ENCODE measurements at places on chromosomes 6 and 20.

GRCh38 chr6:129297592-129297991 is 412.4 kb downstream of the ARHGAP18 start:
- DNase-seq: no peak

GRCh38 chr6:4567141-4567540 is 209.1 kb upstream of the CDYL start:
- DNase-seq: no peak

DNA sequence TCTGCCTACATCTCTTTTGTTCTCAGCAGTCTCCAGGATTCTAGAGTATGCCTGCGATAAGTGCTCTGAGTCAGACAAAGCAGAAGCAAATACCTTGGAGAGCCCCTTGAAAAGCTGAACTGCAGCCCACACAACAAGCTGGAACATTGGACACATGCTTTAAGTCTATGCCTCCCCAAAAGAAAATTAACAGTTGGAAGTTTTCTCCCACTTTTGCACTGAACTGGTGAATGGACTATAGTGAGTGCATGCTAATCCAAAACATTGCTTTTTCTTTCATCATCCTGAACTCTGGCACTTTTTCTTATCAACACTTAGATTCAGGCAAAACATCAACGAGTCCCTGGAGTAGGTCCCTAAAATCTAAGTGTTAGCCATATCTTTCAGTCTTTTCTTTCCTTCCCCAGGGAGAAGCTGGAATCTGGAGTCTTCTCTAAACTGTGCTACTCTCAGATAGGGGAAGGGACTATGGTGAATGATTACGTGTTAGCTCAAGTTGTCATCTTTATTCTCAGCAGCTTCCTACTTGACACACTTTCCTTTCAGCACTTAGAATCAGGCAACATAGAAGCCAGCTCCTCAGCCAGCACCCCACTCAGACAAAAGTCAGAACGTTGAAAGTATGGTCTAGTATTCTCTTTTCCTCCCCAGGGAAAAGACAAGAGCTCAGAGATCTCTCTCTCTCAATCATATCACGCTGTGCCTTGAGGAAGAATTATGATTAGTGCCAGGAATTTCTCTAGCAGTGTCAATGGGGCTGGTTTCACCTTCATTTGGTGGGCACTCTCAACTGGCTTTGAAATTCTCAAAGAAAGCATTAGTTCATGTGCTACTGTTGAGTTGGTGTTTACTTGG is 811.0 kb upstream of the GJE1 start:
- DNase-seq: no peak

GRCh38 chr6:118324116-118324515 is 224.0 kb upstream of the PLN start:
- DNase-seq: no peak

- no peak for DNase-seq
These were observed 43.1 kb upstream of the NEDD9 start for GRCh38 chr6:11275598-11275997.

DNA sequence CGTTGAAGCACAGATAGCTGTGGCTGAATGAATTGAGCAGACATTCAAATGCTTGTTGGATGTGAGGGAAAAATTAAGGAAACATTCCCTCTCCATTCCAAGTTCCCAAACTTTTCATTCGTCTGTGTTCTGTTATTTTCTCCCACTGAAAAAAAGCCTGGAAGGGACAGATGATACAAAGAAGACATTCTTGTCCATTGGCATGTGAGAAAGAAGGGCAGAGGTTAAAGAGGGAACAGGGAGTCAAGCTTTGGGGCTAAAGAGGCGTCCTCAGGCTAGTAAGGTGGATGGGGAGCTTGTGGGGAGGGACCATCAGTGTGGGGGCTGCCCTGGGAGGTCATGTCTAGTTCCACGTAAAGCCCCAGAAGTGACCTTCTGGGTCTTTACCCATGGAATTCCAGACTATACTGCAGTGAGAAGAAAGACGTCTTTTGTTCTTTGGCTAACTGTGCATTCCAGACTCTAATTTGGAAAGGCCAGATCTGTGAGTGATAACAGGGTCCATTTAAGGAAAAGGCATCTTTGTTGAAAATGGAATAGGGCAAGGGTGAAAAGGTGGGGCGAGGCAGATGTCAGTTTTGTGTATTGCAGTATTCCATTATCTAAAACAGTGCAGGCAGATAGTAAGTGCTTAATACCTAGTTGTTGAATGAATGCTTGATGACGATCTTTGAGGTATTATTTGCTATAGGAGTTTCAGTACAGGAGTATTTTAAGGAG is 117.5 kb downstream of the SOX4 start:
- DNase-seq: no peak

DNA sequence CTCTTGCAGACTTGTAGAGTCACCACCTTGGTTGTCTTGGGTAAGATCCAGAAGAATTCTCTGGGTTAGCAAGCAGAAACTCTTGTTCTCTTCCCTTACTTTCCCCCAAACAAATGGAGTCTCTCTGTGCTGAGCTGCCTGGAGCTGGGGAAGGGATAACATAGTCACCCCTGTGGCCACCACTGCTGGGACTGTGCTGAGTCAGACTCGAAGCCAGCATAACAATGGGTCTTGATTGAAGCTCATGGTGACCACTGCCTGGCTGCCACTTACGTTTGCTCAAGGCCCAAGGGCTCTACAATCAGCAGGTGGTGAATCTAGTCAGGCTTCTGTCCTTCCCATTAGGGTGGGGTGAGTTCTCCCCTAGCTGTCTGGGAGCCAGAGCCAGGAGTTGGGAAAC is 15.4 kb upstream of the ERVFRD-1 start:
- no peak for DNase-seq

DNA sequence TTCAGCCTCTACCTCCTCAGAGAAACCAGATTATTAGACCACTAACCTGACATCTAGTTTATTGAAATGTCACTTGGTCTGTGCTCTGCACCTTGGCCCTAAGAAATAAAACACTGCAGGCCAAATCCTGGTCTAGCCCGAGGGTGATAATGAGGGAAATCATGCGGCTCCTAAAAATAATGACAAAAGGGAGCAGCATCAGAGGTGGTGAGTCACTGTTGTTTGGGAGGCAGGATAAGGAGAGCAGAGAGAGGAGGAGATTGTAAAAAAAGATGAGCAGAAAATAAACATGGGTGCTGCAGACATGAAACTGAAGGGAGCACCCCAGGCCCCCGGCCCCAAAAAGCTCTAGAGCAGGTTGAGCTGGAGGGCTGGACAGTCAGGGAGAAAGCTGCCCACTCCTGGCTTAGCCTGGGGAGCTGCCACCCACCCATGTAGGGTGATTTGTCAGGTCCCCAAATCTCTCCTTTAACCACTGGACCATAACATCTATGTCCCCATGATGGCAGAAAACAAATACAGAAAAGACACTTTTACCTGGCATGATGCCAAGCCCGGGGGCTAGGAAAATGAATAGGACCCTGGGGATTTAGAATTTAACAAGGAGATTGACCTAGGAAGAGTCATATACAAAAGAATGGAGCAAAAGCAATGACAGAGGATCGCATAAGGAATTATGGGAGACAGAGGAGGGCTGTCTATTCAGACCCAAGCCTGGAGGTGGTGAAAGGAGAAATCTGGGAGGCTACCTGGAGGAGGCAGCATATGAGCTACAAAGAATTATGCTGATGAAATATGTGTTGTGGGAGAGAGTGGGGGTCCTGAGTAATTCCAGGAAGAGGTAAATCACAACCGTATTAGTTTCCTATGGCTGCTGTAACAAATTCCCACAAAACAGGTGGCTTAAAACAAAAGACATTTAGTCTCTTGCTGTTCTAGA is 103.7 kb downstream of the SNAP25 start:
- no peak for DNase-seq

- no peak for DNase-seq
These were observed 41.1 kb upstream of the OSTM1 start for GRCh38 chr6:108115598-108116058.

DNA sequence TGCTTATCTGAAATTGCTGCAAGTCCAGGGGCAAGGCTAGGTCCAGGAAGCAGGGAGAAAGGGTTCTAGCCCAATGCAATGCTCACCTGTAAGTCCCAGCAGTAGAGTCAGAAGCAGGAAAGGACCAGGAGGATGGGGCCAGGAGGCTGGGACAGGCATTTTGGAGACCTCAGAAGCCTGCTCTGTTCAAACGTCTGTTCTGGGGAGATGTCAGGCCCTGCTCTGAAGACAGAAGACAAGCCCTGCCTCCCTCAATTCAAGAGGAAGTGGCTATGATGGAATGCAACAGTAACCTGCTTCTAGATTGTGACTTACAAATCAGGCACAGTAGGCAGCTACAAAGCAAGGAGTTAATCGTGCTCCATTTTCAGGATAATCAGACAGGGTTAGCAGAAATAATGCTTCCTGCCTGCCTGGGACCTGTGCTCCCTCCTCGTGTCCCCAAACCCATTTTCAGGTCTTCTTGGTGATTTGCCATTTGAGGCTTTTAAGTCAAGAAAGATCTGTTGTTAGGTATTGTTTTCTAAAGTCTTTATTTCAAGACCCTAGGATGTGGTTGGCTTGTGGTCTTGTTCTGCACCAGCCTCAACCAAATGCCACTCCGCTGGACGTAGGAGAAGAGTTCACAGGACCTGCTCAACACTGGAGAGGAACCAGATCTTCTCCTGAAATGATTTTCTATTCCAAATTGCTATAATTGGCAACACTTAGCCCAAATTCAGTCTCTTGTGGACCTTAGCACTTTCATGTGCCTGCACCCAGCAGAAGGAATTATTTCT is at the start of gene SIRPG:
SIRPG (minus strand) TSS at position 224 of the 779 bp plus-strand sequence; CDS start at position 159, 65 bp downstream.
- DNase-seq: no peak

DNA sequence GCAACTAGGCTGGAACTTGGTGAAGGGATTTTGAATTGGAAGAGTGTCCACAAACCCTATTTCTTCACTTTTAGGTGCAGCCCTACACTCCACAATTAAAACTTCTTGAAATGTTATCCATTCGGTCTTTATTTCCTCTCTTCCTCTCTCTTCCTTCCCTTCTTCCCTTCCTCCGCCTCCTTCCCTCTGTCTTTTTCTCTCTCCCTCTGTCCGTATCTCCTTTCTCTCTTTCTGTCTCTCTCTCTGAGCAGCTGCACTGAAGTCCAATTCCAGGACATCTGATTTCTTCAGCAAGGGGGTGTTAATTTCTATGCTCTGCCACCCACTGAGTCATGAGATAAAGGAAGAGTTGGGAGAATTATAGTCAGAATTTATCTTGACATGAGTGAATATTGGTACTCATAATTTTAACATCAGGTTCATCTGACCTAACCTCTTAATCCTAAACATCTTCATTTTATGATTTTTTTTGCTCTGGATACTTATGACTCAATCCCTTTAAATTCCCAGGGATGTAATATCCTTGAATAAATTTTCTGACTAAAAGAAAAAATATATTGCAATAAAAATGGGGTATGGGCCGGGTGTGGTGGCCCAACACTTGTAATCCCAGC is 84.2 kb downstream of the BCAS1 start:
- no peak for DNase-seq

- no peak for DNase-seq
These were observed 780.0 kb downstream of the BCKDHB start for GRCh38 chr6:80886475-80886874.

GRCh38 chr6:6284221-6284966 is 36.1 kb downstream of the F13A1 start:
- DNase-seq: no peak

DNA sequence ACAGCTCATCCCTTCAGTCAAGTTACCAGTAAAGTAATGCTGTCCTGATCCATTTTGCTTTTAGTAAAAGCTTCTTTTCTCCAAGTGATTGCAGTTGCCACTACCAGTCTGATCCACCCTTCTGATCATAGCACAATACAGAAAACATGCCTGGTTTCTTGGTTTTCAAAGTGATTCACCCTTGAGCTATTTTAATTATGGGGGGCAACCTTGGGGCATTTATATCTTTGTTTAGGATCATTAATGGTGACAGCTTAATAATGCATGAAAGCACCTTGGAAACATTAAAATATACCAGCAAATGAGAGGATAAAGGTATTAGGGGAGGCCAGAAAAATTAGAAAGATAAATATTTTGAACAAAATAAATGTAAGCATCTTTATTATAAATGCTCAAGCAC is 38.4 kb downstream of the LRRC1 start:
- no peak for DNase-seq

- no peak for DNase-seq
These were observed 39.4 kb downstream of the SCML4 start for GRCh38 chr6:107784669-107785068.

DNA sequence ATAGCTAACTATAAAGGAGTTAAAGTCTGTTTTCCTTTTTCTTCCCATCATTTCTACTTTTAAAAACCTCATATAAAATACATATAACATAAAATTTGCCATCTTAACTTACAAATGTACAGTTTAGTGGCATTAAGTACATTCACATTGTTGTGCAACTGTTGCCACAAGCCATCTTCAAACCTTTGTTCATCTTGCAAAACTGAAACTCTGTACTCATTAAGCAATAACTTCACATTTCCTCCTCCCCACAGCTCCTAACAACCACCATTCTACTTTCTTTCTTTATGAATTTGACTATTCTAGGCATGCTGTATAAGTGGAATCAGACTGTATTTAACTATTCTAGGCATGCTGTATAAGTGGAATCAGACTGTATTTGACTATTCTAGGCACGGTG is 4.5 kb downstream of the CCDC170 start:
- DNase-seq: no peak

- DNase-seq: no peak
These were observed 18.7 kb downstream of the ADRM1 start for GRCh38 chr20:62321521-62321948.

DNA sequence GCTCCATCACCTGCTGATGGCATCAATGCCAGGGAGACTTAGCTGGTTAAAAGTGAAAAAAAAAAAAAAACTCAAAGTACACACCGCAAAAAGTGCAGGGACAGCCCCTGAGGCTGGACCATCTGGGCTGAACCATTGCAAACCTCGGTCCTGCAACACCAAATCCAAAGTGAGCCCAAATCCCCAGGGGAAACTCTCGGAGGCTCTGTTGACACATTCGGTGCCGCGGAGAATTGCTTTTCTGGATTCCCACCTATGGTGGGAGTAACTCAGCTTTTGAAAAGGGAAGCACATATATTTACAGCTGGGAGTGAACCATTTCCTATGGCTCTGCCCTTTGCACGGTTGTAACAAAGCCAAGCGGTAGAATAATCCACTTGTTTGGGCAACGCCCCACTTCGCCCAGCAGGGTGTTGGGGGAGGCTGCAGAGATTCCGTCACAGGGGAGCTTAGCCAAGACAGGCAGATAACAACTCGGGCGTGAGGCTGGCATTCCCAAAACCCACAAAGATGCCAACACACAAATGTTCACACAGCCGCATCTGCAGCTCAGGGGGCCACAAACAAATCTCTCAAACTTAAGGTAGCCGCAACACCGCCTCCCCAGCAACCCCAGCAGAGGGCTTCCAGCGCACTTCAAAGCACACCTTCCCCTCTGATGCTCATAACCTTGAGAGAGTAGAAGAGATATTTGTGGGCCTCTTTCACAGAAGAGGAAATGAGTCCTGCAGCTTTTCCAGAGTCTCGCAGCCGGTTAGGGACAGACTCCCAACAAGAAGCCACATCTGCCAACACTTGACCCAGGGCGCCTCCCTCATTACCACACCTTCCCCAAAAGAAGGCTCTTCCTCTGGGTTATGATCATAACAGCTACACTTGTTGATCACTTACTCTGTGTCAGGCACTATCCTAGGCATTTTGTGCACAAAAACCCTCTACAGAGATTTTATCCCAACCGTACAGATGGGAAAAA is 11.4 kb downstream of the ZC3H12D start:
- DNase-seq: no peak

GRCh38 chr6:27213544-27214125 is 33.9 kb upstream of the PRSS16 start:
- no peak for DNase-seq
